NCI-H1436 treated with DMSO at 0.1 percent for 48 hours (cell line): ENCODE measurements at places on chromosomes 1 and 21.

GRCh38 chr1:164648636-164649035 lies 89.7 kb downstream of the PBX1 start:
- DNase-seq, result no peak

- no peak for DNase-seq
These were observed 133.2 kb downstream of the BRINP3 start for GRCh38 chr1:190344454-190344853.

- no peak for DNase-seq
These were observed 59.7 kb downstream of the SLX9 start for GRCh38 chr21:44999428-44999971.

DNA sequence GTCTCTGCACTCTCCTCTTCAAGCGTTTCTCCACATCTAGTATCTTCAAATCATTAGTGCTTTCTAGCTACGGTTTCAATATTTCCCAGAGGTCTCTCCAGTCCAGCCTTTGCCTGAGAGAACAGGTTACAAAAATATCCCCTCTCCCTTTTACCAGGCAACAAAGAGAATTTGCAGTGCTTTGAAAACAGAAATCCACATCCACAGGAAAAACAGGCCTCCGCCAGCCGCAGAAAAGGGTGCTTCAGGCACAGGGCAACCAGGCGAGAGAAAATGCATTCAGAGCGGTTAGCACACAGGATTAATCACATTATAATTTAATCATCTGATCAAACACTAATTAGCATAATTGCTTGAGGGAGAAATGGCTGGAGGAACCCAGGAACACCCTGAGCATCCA lies 13.8 kb downstream of the DSCAM start:
- no peak for DNase-seq
